ENCODE measurements at places on chromosomes 5 and 9.

GRCh38 chr5:131514316-131515283 lies 120.4 kb downstream of the RAPGEF6 start:
- DNase-seq, result no peak

- DNase-seq, result no peak
Measured at GRCh38 chr5:151196556-151197290, 27.2 kb downstream of the CCDC69 start.

- peak; percentile 23 for DNase-seq
Measured at GRCh38 chr5:9713356-9713755, 83.2 kb upstream of the TAS2R1 start.

DNA sequence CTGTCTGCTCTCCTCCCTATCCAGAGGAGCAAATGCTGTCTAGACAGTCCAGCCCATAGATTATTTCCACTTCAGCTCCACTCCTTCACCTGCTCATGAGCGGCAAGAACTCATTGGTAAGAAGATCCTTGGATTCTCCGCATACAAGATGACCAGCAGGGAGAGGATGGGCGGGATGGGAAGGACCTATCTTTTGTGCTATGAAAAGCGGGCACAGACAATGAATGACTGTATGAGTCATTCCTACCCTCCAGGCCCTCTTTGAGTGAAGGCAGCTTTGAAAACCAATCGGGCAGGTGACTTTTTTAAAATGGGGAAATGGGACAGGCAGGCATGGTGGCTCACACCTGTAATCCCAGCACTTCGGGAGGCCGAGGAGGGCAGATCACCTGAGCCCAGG lies 49.4 kb downstream of the SMIM23 start:
- no peak for DNase-seq

DNA sequence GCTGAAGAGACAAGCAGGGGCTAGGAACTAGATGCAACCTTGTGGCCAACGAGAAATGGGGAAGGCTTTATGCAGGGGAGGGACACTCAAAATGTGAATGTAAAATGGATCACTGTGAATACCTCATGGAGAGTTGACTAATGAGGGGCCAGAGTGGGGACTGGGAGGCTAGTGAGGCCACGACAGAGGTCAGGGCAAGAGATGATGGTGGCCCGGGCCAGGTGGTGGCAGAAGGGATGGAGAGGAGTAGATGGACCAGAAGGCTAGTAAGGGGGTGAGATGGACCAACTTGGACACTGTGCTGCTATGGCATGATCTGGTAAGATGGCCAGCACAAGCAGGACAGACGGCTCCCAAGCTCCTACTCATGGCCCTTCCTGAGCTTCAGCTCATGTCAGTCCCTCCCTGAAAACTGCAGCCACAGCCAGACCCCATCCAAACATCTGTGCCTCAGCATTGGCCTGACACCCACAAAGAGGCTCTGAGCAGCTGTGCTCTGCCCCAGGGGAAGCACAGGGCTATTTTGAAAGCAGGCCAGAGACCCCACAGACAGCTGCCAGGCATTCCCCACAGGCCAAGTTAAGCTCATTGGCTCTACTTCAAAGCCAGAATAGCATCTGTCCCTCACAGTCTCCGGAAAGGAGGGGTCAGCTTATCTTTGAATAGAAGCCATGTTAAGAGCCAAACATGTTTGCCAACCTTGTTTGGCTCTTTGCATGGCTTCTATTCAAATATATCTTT lies 22.1 kb downstream of the P4HA2 start:
- no peak for DNase-seq

DNA sequence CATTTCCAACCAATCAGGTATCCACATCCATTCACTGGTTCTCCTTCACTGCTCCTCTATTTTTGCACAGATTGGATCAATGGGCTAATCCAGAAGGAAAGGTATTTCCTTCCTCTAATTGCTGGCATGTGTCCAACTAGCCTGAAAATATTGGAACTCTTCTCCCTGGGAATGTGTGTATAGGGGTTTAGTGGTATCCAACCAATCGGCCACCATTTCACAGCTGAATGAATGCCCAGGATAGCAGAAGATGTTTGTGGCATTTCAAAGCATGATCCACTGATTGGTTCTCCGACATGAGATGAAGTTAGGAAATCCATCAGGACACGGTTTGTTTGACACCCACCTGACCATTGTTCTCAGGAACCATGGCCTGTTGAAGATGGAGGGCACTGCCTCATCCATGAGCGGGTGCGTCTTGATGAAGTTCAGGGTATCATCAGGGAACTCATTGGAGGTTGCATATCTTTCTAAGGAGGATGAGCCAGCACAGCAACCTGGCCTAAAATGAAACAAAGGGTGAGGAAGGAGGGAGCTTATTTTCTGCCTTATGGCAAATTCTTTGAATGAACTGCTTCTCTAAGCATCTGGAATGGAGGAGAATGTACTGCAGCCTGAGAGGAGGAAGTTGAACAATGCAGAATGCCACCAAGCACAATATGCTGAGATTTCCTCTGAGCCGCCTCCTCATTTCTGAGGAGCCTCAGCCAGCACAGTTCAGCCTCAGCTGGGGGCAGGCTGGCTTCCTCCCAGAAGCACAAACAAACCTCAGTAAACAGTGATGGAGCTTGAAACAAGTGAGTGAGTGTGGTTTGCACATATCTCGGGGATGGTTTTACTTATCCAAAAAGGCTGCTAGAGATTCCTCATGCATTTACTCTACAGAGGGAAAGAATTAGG lies 94.6 kb downstream of the SEMA6A start:
- no peak for DNase-seq

- DNase-seq, result no peak
Measured at GRCh38 chr5:149429839-149430721, 51.0 kb upstream of the IL17B start.

GRCh38 chr9:92696619-92697018 lies 26.7 kb upstream of the IPPK start:
- no peak for DNase-seq

DNA sequence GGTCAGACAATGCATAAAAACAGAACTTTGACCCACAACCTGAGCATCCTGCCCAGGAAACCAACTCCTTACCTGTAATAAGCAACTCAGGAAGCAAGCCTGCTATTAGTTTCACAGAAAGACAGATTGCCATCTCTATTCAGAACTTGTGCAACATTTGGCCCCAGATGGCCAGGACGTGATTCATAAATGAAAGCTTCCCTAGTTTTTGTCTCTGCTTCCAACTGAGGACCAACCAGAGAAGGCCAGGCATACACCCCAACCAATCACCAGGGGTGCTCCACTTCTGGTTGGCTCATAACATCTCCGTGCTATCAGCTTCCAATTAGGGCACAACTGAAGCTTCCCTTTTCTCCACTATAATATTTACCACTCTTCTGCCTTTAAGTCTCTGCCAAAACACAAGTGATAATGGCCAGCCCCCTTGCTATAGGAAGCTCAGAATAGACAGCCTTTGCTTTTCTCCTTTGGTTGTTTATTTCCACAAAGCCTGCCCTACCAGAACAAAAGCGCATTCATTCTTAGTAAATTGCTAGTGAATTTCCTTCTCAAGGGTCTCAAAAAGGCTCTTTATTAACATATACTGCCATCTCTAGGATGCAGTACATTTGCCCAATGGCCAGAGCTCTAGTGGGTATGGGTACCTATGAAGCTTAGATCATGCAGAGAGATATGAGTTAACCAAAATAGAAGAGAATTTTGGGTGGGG lies 289.7 kb upstream of the DAP start:
- DNase-seq, result no peak

DNA sequence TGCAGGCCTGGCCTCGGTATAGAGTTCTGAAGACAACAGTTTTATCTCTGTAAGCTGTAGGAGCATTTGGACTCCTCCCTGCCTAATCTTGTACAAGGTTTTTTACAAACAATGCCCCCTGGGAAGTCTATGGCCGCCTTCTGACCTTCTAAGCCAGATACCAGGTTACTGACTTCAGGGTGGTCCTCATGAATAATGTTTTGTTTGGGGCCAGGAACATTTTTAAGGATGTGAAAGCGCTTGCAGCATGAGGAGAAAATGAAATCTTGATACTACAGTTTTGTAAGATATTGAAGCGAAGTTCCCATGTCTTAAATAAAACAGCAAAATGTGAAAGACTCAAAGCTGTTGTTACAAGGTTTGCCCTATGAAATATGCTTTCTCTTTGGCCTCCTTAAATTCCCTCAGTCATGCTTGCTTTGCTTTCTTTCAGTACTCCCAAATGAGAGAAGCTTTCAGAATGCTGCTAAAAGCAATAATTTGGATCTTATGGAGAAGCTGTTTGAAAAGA lies 5.2 kb downstream of the ANKDD1B start:
- DNase-seq, result no peak

Measured in right renal cortex interstitium (tissue), 3 donors.